ENCODE measurements at places on chromosomes 7 and 10.

- no peak for DNase-seq
These were observed 369.6 kb downstream of the AUTS2 start for GRCh38 chr7:69967689-69968450.

DNA sequence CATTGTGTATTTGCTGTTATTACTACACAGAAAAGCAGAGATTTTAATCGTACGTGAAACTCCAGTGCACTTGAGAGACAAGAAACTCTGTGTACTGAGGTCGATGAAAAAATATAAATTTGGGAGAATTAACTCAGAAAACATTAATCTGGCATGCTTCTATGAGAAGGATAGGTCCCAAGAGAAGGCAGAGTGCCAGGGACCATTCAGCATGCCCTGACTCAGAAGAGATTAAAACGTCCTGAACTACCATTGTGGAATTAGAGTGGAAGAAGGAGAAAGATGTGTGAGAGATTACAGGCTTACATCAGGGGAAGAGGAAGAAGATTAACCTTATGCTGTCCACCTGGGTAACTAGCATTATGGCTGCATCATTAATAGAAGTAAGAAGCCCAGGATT lies 72.4 kb downstream of the REEP3 start:
- no peak for DNase-seq

DNA sequence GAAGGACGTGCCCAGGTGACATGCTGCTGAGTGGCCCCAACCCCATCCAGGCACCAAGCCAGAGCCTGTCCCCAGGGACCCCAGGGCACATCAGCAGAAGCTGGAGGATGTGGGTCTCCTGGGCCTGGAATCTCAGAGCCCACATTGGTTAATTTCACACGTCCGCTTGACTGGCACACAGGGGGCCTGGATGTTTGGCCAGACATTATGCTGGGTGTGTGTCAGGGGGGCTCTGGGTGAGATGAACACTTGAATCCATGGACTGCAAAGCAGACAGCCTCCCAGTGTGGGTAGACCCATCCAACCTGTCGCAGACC lies 79.1 kb upstream of the RET start:
- DNase-seq = no peak

- DNase-seq = no peak
These were observed 425.0 kb downstream of the KCNMA1 start for GRCh38 chr10:77212632-77213031.

- no peak for DNase-seq
These were observed 254.2 kb upstream of the ZNF32 start for GRCh38 chr10:43902842-43903241.

DNA sequence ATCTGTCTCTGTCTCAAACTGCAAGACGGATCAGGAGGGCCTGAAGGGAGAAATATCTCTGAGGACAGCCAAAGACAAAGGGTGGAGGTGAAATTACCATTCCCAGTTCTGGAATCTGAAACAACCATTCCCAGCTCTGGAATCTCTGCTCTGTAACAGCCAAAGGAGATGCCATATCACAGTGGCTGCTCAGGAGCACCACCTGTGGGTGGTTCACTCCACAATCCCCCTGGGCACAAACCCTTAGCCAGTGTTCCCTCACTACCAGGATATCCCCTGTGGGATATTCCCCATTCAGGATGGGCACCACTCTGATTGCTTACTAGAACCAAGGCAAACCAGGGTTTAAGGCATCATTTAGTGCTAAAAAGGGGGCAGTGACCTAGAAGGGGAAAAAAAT lies 199.0 kb downstream of the HTR7 start:
- no peak for DNase-seq

DNA sequence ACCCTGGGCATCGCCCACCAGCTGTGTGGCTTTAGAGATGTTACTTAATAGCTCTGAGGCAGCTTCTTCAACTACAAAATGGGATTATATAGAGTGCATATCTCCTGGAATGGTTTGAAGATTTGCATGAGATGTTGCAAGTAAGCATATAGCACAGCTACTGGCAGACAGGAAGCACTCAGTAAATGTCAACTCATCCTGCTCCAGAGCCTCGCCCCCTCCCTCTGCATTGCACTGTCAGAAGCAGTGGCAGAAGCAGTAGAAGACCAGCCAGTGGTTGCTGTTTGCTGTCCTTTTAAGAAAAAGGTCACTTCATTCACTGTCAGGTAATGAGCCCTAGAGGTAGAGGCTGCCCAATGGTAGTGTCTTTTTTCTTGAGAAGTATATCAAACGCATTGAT lies 180.0 kb upstream of the GHITM start:
- no peak for DNase-seq

- no peak for DNase-seq
These were observed 17.1 kb upstream of the EZH2 start for GRCh38 chr7:148901178-148901577.

- no peak for DNase-seq
These were observed 2.6 kb upstream of the TMEM130 start for GRCh38 chr7:98872328-98872924.

GRCh38 chr10:106959521-106959920 lies 205.0 kb downstream of the SORCS1 start:
- DNase-seq = no peak

- no peak for DNase-seq
These were observed 40.3 kb downstream of the COL17A1 start for GRCh38 chr10:104045151-104046089.

DNA sequence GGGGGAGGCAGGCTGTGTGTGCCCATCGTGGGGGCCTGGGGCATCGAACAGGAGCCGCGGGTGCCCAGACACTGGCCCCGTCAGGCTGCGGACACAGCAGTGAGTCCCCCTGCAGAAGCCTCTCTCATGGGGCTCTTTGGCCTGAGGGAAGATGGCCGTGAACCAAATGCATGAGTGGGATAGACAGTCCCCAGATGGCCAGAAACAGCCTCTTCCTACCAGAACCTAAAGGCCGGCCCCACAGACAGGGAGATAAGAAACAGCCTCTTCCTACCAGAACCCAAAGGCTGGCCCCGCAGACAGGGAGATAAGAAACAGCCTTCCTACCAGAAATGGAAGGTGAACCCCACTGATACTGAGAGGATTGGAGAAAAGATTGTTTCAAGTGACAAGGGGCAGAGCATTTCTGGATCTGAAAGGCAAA lies 16.6 kb downstream of the IDI2 start:
- DNase-seq = no peak

GRCh38 chr7:114691605-114692004 lies 230.3 kb upstream of the MDFIC start:
- no peak for DNase-seq

DNA sequence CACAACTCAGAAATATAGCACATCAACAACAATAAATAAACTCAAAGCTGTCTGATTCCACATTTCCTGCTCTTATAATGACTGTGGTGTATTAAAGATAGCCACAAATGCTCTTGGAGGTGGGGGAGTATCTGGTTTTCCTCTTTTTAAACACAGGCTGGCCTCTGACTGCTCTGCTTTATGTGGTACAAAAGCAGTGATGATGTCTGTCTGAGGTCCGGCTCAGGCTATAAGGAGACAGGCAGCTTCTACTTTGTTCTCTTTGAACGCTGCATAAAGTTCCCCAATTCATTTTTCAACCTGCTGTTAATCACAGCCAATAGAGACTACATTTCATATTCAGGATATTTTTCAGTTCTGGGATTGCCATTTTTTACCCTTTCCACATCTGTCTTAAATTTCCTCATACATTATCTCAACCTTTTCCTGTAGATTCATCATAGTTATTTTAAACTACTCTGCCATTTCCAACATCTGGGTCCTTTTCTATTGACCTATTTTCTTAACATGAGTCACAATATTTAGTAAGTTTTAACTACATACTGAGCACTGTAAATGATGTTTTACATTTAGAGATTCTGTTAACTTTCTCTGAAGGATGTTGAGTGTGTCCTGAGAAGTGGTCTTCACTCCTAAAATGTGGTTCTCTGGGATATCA lies 64.9 kb downstream of the CRPPA start:
- no peak for DNase-seq

- no peak for DNase-seq
These were observed 619 bp downstream of the EXOC4 start for GRCh38 chr7:133253519-133253875.

- no peak for DNase-seq
These were observed 458.8 kb downstream of the SORCS1 start for GRCh38 chr10:106705681-106706100.

GRCh38 chr7:110839866-110840265 lies 251.1 kb upstream of the LRRN3 start:
- no peak for DNase-seq

GRCh38 chr10:76297358-76297757 lies 865.9 kb downstream of the LRMDA start:
- DNase-seq = no peak

GRCh38 chr10:33337326-33337957 lies 3.0 kb upstream of the NRP1 start:
- no peak for DNase-seq

GRCh38 chr10:68151453-68151852 lies 42.2 kb downstream of the MYPN start:
- no peak for DNase-seq

DNA sequence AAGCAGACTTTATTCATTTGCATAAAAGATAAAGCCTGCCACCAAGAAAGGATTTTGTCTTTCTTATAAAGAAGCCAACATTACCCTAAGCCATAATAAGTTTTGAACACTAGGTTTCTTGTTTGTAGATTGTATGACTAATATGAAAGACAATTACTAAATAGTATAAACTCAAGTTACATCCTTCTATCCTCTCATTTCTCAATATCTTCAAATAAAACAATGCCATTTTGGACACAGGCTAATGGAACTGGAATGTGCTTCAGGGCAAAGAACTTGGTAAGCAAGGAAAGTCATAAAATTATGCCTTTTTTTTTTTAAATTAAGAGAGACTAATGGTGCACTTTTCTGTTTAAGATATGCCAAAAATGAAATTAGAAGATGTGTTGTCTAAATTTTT lies 137.7 kb downstream of the DKK1 start:
- DNase-seq = no peak

All from stimulated activated CD4-positive, alpha-beta T cell treated with anti-CD3 and anti-CD28 coated beads, TNF-alpha, amount 100 ng/mL, for 1 hour (primary cell).